ENCODE measurements at places on chromosomes 5 and 9.

GRCh38 chr5:113294311-113295110, 140.3 kb downstream of the TSSK1B start:
- DNase-seq: peak; percentile 88

- DNase-seq: no peak
Observed at GRCh38 chr5:38023371-38023770, 183.5 kb upstream of the GDNF start.

DNA sequence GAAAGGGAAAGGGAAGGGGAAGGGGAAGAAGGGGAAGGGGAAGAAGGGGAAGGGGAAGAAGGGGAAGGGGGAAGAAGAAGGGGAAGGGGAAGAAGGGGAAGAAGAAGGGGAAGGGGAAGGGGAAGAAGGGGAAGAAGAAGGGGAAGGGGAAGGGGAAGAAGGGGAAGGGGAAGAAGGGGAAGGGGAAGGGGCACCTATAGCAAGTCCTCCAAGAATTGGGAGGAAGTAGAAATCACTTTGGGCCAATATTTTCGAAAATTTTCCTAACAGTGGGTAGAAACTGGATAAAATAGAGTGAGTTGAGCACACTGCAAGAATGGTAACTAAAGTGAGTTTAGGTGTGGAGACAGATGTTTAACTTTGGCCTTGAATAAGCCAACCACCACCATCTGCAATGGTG, 915.3 kb downstream of the DNAH5 start:
- DNase-seq: no peak

DNA sequence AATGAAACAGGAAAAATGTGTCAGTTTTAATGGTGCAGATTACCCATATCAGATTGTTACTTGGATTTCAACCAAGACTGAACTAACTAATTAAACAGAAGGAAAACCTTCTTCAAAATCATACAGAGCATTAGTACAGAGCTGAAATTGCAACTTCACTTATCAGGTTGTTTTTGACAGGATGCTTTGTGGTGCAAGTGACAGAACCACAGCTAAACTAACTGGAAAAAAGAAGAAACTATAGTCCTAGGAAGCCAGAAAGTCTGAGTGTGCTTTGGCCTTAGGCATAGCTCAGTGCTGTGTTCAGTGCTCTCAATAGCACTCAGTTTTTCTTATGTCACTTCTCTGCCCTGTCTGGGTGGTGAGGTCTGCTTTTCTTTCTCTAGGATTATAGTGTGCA, 267.4 kb downstream of the CHSY3 start:
- no peak for DNase-seq

DNA sequence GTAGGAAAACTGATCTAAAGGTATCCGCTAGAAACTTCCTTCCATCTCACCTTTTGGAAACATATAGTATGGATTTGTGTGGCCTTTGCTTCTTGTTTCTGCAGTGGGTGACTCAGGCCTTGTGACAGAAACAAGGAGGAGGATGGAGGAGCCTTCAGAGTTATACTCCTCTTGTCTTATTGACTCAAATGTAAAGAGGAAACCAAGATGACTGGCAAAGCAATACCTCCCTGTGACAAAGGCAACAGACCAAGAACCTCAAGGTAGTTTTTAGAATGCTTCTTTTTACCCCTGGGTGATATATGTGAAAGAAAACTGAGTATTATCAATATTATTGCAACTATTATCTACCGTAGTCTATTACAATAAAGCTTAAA, 123.3 kb upstream of the SLIT3 start:
- DNase-seq: no peak

DNA sequence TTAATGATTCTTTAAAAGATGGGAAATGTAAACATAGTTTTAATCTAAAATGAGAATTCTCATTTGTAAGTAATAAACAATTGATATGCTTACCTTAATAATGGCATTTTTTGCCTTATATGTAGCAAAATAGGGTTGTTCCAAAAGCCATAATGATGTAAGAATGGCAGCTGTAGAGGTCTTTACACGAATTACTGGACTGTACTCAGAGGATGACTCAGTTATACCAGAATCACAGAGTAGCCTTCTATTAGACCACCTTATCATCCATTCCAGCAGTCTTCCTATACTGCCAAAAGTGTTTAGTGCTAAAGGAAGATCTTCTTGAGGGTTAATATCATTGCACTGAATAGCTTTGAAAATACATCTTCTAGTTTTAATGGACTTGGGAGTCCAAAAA, 66.5 kb downstream of the CPLANE1 start:
- no peak for DNase-seq

DNA sequence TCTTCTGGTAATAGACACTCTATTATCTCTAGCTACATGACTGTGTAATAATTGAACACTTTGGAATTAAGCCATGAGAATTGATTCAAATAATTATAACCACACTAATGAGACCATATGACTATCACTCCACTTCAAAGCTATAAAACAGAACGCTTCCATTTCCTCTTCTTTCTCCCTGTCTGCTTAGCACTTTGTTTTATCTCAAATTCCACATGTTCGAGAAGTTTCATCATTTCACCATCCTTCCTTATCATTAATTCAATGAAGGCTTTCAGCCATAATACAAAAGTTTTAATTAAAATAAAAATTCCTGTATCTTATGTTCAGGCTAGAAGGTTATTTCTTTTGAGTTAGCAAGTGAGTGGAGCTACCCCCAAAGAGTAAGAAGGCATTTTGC, 7.4 kb upstream of the DCTN4 start:
- no peak for DNase-seq

GRCh38 chr9:124928116-124928515, 12.8 kb downstream of the GOLGA1 start:
- no peak for DNase-seq

DNA sequence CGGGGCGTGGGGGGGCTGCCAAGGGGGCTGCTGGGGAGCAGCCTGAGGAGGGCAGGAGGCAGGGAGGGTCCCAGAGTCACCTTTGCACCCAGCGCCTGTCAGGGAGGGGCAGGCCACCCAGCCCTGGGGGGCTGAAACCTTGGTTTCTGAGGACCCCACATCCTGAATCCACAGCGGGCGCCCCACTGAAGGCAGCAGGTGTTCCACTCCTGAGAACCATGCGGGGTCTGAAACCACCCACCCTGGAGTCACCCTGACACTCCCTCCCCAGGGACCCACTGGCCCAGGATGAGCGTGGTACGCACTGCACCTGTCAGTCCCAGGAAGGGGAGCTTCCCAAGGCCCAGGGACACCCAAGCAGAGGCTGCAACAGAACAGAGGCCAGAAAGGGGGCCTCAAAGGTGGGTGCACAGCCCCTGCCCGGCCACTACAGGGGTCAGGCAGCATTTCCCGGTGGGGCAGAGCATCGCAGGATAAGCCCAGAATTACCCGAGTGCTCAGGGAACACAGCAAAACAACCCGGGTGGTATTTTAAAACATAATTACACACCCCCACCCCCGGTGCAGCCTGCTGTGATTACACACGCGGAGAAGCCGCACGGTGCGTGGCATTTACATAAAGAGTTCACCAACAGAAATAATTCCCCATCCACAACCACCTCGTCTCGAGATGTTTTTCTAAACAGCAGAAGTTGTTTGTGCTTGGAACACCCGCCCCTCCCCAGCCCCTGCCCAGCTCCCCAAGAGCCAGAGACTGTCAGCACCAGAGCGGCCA, 57.3 kb upstream of the UBAC1 start:
- no peak for DNase-seq

GRCh38 chr5:172686539-172687390, 45.7 kb downstream of the NEURL1B start:
- DNase-seq: no peak

- DNase-seq: no peak
Observed at GRCh38 chr9:20417373-20418080, 204.8 kb downstream of the MLLT3 start.

DNA sequence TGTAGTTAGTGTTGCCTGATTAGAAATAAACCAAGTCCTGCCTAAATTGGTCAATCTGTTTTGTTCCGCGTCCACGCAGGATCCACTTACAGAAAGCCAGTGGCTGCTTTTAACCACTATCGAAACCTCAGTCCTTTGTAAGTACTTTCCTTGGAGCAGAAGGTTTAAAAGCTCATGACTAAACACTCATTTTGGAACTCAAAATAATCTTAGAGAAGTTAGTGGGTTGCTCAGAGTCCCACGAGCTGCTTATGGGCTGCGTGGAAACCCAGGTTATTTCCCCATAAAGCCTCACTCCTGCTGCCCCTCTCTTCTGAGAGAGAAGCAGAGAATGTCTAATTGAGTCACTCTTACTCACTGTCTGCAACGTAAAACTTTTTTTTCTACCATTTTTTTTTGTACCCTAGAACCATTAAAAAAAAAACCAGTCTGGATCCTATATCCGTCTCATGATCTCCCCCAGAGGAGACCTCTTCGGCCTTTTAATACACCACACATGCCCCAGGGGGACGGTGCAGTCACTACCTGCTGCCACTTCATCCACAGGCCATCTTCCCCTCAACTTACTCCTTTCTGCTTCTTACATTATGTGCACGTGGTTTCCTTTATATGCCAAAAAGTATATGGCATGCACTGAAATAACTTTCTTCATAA, 7.6 kb downstream of the BASP1 start:
- DNase-seq: no peak

DNA sequence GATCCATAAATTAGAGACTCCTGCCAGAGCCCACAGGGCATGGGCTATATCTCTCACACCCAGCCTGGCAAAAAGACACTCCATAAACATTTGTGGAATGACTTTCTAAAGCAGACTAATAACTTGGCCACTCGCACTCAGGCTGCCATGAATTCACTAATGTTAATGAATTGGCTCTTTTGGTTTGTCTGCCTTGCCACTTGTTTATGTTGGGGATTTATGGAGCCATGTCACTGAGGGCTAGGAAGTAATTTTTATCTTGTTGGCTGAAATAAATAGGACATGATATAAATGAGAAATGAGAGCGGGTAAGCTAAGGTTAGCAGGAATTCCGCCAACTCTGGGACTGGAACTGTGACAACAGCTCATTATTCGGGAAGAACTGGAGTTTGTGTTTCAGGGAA, 55.2 kb downstream of the DROSHA start:
- DNase-seq: no peak

- no peak for DNase-seq
Observed at GRCh38 chr5:57842364-57843058, 359.9 kb upstream of the ACTBL2 start.

GRCh38 chr5:102483736-102484135, 15.1 kb downstream of the SLCO6A1 start:
- no peak for DNase-seq

DNA sequence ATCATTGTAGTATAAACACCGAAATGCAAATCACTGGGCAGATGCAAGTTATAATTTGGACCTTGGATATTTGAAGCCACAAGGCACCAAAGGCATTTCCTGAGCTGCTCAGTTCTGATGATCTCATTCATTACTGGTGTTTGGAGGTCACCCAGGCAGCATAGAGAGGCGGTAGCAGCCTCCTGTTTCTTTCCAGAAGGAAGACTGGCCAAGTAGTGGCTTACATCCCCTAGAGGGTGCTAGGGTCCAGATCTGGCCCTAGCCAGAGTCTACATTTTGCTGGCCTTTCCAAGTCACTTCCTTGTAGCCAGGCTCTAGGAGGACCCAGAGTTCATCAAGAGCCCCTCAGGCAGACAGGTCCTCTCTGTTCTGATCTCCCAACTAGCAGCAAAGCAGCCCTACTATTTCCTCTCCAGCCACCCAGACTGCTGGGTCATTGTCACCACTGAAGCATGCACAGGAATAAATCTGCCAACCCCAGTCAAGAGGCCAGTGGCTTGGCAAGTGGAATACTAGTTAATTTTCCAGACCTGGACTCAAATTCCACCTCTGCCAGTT, 33.4 kb upstream of the TTC1 start:
- peak; percentile 12 for DNase-seq

GRCh38 chr9:71678999-71679398, 89.3 kb downstream of the CEMIP2 start:
- no peak for DNase-seq

Measured in GM23338 (cell line).